Stimulated activated CD4-positive, alpha-beta T cell treated with anti-CD3 and anti-CD28 coated beads, Interleukin-1b, Interleukin-23, amount 100 ng/mL, for 24 hours (primary cell): ENCODE measurements at places on chromosomes 4 and X.

GRCh38 chr4:185955826-185956543 is 113.0 kb upstream of the TLR3 start:
- DNase-seq: no peak

- DNase-seq: no peak
Observed at GRCh38 chr4:159358226-159358625, 255.3 kb downstream of the RAPGEF2 start.

DNA sequence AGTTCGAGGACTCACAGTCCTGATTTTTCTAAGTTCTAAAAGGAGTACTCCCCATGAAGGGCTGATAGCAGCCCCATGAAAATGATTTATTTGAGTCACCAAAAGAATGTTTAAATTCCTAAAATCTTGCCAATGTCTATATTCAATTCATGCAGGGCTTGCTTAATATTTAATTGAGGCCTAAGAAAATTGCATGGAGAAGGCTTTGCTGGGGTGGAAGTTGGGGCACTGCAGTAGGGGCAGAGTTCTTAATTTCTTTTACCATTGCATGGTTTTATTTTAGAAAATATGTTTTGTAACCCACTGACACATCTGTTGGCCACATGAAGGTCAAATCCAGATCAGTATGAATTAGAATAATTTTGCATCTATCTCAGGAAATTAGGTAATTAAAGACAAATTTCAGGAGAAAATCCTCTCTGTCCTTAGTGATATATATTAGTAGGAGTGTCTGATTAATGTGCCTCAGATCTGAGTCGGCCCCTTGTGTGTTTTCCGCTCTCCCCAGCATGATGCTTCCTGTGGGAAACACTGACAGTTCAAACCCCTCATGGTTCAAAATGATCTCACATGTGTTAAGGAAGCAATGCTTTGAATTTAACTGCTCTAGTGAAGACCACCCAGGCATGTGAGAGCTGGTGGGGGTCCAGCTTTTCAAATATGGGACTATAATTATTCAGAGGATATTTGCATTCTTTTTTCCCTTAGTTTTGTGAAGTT is 54.0 kb upstream of the EGFL6 start:
- DNase-seq: no peak

DNA sequence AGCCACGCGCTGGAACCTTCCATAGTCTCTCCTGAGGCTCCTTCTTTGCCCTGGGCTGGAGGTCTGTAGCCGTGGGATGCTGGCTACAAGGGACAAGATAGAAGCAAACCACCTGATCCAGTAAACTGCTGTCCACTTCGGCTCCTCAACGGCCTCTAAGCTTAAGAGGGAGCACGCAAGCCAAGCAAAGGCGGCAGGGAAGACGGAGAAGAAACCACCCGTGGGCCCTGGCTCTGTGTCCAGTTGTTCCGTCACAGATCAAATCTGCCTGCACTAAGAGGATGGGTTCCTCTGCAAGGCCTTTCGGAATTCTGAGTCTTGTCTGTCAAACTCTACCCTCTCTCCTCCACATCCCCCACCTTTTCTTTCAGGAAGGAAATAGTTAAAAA is 401 bp upstream of the EDNRA start:
- no peak for DNase-seq

- DNase-seq: no peak
Observed at GRCh38 chr4:147370473-147370872, 110.4 kb upstream of the EDNRA start.

- no peak for DNase-seq
Observed at GRCh38 chr4:41485041-41485440, 52.9 kb upstream of the LIMCH1 start.
